ENCODE measurements at places on chromosomes 4 and X. TPM values are rescaled to one million over a fixed set of nuclear protein-coding genes. Genes with fewer than 3 reads are reported as not detected.

DNA sequence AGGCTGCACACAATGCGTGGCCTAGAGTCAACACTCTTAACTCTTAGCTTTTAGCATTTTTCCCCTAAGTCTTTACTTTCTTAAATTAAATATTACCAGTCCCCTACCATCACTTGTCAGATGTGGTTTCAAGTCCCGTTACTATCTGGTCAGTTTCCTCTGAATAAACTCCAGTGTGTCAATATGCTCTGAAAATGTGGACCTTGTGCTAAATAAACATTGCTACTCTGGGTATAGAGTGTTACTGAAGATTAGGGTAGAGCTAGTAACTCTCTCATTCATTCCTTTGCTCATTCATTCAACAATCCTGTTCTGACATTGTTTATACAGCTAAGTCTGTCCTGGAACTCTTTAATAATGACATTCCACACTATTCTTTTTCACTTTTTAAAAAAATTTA lies 251.0 kb downstream of the MAPK10 start:
- no peaks in the 10 kb centered on the region for H3K36me3 ChIP-seq
- no peak for DNase-seq
- H3K27me3 ChIP-seq: no peaks in the 10 kb centered on the region
- no peak overlapping the region for H3K4me3 ChIP-seq
- no peaks in the 10 kb centered on the region for H3K4me1 ChIP-seq
- no peak overlapping the region for H3K27ac ChIP-seq

DNA sequence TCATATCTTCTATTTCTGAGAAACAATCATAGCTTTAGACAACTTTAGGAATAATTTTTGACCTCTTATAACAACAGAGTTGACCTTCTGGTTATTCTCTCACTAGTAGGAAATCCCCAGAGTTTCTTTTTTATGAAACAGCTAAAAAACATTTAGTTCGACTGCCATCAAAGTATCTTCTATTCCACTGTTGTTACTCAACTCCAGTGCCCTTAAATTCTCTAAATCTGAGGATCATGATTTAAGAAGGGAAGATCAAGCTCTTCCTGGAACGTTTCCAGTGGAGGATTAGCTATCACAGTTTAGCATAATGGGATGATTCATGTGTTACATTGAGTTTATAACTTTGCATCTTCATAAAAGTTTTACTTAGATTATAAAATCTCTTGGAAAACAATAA lies 134.9 kb upstream of the VEGFC start:
- no peak overlapping the region for H3K4me3 ChIP-seq
- DNase-seq: no peak
- H3K4me1 ChIP-seq: no peaks in the 10 kb centered on the region
- no peaks in the 10 kb centered on the region for H3K36me3 ChIP-seq
- H3K27me3 ChIP-seq: no peaks in the 10 kb centered on the region
- no peak overlapping the region for H3K27ac ChIP-seq

DNA sequence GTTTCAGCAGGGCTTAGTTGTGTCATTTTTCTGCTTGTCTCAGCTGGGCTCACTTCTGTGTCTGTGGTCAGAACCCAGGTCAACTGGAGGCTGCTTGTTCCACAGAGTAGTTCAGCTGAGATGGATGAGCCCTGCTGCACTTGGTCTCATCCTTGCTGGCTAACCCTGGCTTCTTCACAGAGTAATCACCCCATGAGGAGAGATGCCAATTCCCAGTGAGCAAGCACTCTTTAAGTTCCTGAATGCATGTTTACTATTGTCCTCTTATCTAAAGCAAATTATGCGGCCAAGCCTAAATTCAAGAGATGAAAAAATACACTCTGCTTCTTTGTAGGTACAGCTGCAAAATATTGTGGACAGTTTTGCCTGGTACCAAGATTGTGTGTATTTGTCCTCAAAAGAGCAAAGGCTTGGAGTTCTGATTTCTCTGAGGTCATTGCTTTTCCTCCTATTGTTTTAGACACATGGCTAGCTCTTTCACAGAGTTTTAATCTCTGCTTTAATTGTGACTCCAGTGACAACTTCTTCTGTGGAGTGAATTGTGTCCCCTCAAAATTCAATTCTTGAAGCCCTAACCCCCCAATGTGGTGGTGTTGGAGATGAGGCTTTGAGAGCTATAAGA lies 236.6 kb upstream of the ANKRD50 start:
- no peaks in the 10 kb centered on the region for H3K36me3 ChIP-seq
- no peak for DNase-seq
- H3K4me1 ChIP-seq: no peaks in the 10 kb centered on the region
- no peak overlapping the region for H3K4me3 ChIP-seq

Gene PASD1
- 0.17 TPM for polyA plus RNA-seq

Measured in left lung (tissue), 14 donors.